ENCODE measurements at places on chromosomes 7 and 10. TPM values are rescaled to one million over a fixed set of nuclear protein-coding genes. Genes with fewer than 3 reads are reported as not detected.

Gene SAMD9L
- total RNA-seq, result 10.3 TPM

DNA sequence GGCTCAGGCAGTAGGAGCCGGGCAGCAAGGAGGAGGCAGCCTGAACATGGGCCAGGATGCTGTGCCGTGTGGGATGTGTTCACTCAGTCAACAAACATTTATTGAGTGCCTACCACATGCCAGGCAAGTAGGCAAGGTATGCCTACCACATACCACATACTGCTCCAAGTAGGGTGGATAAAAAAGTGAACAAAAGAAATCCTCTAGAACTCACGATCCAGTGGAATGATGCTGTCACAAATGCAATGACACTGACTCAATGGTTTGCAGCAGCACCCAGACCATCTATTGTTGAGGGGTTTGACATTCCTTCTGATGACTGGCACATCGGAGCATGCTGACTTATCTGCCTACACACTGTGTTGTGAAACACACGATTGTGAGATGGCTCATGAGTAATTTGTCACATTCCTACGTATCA lies 413.5 kb downstream of the NRG3 start:
- no peak for DNase-seq

GRCh38 chr10:77989081-77989724 lies 40.1 kb downstream of the POLR3A start:
- no peak for DNase-seq

DNA sequence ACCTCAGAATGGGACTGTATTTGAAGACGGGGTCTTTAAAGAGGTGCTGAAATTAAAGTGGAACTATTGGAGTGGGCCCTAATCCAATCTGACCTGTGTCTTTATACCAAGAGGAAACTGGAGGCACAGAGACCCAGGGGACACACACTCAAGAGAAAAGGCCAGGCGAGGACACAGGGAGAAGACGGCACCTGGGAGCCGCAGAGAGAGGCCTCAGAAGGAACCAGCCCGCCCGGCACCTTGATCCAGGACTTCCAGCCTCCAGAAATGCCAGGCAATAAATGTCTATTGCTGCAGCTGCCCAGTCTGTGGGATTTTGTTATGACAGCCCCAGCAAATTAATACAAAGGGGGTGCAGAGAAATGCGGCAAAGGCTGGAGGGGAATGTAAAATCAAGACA lies 10.5 kb downstream of the CARD11 start:
- no peak for DNase-seq

DNA sequence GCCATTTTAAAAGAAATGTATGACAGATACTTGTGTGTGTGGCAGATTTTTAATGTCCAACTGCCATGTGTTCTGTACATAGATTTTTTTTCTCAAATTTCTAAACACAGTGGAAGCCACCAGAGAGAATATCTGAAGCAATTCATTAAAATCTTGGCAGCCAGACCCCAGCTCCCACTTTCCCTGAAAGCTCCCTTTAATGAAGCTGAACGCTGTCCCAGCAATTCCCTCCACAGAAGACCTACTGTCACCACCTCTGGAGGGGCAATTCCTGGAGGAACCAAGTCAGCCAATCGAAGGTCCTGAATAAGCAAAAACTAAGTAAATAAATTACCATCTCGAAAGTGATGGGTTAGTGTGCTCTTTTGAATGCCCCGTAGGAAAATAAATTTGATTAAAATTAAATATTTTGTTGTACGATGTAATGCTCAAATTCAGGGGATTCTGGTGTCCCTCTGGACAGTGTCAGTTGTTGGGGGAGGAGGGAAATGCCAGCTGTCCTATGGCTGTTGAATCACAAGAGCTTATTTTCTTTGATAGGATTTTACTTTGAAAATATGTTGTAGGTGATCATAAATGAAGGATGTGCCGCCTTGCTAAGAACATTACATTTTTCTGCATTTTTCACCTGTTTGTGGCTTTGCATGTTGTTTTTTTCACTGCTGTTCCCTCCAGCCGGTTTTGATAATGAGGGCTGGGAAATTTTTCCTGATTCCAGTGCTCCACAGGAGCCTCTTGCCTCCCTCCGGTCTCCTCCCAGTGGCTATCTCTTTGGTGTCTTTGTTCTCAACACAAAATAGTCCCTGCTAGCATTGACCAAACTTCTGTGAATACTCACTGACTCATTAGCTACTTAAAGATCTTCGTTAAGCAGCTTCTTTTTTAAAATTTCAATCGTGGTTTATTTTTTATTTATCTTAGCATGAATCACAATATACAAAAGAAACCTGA lies 9.2 kb upstream of the GSAP start:
- DNase-seq, result no peak

All from tibial nerve (tissue), 4 donors.